NCI-H187 treated with DMSO at 0.1 percent for 48 hours (cell line): ENCODE measurements at places on chromosomes 2 and 18.

DNA sequence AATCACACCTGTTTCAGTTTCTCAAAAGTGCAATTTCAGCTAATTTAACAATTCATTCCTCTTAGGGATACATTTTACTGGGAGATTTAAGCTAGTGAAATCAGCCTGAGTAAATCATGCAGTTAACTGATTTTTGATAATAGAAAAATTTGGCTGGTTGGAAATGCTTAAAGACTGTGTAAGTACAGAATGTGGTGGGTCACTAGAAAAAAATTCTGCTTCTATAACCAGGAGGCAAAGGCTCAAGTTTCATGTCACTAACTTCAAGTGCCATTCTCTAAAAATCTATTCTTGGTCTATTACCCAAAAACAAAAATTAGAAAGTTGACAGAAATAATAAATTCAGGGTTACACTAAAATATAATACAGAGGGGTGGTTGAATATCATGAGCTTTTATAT is 271.3 kb downstream of the CCDC178 start:
- DNase-seq, result no peak

DNA sequence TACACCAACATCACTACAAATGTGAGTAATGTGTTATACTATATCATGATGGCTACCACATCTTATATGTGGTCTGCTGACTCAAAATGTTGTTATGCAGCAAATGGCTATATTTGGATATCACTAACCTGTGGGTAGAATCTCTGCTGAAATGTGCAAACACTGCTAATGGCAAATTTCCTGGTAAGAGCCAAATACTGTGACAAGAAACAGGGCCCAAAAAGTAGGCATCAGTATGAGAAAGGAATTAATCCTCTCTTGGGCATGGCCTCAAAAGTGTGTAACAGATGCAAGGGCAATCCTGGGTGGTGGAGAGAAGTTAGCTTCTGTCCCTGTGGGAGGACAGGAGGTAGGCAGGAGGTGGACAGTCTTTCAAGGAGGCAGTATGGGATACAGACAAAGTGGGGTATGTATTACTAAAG is 13.3 kb downstream of the ATF2 start:
- no peak for DNase-seq

- DNase-seq, result peak; percentile 87
Observed at GRCh38 chr2:231707927-231708772, at the start of gene PTMA. Gene PTMA, plus strand, starts transcription at chr2:231708525. Its CDS starts 182 bp downstream, at chr2:231708707.

DNA sequence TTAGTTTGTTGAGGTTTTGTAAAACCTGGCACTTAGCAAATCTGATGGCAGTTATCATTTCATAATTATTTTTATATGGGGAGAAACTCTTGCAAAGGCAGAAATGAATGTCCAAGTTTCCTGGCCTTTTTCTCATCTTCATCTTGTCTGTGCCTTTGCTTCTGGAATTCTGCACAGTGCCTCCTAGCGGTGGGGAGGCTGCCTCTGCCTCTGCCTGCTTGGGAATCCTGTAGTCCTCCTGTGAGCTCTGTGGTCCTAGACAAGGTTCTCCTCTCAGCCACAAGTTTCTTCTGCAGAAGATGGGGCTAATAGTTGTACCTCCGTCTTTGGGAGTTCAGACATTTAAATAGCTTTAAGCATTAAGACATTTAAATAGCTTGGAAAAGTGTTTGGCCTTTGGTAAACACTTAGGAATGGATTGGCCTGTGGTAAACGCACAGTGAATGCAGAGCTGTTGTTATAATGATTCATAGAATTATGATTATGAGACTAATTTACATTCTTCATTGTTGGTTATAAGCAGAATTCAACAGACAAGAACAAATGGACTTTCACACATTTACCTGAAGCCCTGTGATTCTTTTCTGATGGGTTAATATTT is 101.2 kb downstream of the ZNF236 start:
- no peak for DNase-seq

DNA sequence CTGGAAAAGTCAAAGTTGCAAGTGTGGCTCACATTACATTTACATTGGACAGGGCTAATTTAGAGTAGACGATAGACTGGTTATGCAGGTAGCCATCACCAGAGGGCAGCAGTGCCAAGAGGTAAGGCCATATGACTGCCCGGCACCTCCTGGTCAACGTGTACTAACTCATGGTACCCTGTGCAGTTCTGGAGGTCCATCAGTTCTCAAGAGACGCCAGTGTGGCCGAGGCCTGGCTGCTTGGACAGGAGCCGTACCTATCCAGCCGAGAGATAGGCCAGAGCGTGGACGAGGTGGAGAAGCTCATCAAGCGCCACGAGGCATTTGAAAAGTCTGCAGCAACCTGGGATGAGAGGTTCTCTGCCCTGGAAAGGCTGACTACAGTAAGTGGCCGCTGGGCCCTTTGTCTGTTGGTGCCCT is 65.8 kb upstream of the EML6 start:
- no peak for DNase-seq

GRCh38 chr2:166314022-166314759 is 61.6 kb downstream of the SCN9A start:
- no peak for DNase-seq

- DNase-seq, result no peak
Observed at GRCh38 chr2:143058851-143059250, 70.4 kb upstream of the ARHGAP15 start.

GRCh38 chr2:79271456-79271855 is 111.9 kb upstream of the REG3A start:
- DNase-seq, result no peak

- no peak for DNase-seq
Observed at GRCh38 chr18:55064760-55065159, 105.5 kb upstream of the CCDC68 start.

DNA sequence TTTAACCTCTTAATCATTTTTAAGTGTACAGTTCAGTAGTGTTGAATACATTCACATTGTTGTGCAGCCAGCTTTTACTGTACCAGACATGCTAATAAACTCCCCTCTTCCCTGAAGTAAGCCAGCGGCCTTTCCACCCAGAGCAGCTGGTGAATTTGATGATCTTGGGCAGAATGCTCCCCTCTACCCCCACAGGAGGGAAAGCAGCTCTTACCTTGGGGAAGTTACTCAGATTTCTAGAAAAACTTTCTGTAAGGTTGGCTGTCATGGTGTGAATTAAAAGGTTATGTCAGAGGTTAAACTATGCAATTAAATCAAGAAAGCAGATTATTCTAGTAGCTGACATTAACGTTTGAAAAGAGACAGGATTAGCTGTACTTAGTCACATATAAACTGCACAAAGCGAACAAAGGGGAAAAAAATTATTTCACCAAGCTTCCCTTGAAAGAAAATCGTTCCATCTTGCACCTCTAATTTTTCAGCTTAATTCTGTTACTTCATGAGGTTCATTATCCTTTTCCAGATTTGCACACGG is 398.5 kb upstream of the NRP2 start:
- DNase-seq, result no peak

DNA sequence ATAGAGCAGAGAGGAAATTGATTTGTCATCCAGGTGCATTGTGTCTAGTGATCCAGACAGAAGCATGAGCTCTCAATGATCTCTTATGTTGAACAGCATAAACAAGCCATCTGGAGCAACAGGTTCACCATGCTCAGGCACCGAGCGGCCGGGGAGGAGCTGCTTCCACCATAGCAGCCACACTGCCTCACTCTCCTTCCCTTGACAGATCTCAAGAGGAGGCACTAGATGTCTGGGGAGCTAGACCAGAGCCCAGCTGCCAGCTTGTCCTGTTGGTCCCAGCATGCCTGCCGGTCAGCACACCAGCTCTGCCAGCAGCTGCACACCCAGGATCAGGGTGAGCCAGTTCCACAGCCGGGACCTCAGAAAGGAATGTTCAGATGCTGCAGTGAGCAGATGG is 17.5 kb upstream of the LONRF2 start:
- DNase-seq, result no peak

GRCh38 chr2:232871835-232872736 is 2.0 kb downstream of the SNORC start:
- DNase-seq, result no peak

DNA sequence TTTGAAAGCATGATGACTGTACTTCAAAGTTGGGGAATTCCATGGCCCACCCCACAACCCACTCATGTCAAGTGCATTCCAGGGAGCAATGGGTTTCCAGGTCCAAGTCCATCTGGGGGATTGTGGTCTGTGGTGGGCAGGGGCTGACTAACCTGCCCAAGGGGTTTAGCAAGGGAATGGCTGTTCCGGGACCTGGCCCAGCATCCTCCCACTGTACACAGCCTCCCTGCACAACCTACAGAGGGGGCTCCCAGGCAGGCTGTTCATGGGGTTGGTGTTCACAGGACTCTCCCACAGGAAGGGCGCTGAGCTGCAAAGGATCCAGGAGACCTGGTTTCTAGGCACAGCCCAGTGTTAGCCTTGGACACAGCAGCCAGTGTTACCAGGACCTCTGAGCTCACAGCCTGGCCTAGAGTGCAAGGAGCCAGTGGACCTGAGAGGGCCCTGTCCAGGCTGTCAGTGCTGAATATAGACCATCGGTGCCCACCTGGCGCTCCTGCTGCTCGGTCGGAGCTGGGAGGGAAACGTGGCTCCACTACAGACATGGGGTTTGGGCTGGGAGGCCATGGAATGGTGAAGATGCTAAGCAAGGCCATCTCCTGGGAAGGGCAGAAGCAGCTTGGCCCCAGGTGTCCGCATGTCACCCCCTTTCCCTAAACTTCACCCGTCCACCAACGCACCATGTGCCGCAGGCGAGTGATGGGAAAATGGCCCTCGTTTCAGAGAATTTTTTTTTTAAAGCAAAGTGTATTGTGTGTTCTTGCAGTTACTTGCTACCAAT is 317.2 kb downstream of the GBX2 start:
- DNase-seq, result no peak

DNA sequence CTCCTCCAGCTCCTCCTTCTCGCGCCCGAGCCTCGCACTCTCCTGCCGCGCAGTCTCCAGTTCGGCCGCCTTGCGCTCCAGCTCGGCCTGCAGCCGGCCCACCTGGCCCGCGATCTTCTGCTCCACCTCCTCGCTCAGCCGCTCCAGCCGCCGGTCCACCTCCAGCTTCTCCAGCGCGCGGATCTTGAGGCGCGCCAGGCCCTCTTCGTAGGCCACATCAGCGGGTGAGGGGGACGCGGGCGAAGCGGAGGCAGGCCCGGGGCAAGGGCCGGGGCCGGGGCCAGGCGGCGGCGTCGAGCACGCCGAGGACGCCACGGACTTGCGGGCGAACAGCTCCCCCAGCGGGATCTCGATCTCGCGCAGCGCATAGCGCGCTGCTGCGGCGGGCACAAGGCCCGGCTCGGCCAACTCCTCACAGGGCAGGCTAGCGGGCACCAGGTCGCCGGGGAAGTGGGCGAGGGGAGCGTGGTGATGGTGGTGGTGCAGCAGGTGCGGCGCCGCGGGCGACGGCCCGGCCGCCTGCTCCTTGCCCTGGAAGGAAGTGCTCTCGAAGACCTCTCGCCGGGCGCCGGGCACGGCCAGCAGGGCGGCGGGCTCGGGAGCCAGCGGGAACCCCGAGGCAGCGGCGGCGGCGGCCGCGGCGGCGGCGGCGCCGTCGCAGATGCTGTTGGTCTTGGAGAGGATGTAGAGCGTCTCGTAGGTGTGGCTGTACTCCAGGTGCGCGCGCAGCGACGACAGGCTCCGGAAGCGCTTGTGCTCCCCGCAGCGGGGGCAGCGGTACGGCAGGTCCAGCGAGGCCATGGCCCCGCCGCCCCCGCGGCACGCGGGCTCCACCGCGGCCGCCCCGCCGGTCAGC is 15.2 kb downstream of the FBXO41 start:
- peak; percentile 16 for DNase-seq

- no peak for DNase-seq
Observed at GRCh38 chr18:23662309-23663263, at the start of gene ANKRD29. Gene ANKRD29, minus strand, starts transcription at chr18:23662911. Its CDS starts 181 bp downstream, at chr18:23662730.

DNA sequence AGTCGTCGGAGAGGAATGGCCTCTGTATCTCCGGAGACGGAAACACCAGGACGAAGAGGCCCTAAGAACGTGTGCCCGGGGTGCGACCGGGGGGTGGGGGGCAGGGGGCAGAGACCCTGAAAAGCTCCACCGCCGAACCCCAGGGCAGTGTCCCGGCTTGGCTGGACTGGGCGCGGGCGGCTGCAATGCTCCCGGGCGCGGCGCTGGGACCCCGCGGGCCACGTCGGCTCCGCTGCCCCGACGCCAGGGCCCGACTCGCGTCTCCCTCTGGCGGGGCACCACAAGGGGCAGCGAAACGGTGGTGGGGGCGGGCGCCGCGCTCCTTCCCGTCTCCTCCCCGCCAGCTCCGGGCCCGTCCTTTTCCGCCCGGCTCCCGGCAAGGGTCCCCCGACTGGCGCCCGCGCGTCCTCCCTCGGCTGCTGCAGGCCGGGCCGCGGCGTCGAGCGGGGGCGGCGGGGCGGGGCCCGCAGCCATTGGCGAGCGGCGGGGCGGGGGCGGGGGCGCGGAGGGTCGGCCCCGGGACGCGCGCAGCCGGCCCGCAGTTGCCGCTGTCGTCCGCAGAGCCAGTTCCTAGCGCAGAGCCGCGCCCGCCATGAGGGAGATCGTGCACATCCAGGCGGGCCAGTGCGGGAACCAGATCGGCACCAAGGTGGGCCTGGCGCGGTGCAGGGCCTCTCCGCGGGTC is at the start of gene TUBB6:
TUBB6 (plus strand) TSS at position 541 of the 685 bp plus-strand sequence; CDS start at position 593, 52 bp downstream.
- no peak for DNase-seq

GRCh38 chr18:48222118-48222517 is 187.1 kb downstream of the ZBTB7C start:
- DNase-seq, result peak; percentile 72

DNA sequence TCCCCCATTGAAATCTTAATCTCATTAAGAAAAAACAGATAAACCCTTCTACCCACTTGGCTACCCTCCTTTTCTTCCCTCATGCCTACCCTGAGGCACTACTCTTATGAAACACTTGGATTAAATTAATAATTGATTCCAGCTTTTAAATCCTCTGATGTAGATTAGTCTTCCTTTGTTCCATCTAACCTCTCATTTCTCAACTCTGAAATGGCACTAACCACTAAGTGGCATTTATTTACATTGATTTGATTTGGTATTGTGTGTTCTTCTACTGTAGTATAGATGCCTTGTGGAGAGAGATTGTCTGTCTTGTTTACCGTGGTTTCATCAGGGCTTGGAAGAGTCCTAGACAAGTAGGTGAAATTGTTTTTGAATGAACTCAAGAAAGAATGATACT is 26.7 kb downstream of the ITGA4 start:
- peak; percentile 93 for DNase-seq

DNA sequence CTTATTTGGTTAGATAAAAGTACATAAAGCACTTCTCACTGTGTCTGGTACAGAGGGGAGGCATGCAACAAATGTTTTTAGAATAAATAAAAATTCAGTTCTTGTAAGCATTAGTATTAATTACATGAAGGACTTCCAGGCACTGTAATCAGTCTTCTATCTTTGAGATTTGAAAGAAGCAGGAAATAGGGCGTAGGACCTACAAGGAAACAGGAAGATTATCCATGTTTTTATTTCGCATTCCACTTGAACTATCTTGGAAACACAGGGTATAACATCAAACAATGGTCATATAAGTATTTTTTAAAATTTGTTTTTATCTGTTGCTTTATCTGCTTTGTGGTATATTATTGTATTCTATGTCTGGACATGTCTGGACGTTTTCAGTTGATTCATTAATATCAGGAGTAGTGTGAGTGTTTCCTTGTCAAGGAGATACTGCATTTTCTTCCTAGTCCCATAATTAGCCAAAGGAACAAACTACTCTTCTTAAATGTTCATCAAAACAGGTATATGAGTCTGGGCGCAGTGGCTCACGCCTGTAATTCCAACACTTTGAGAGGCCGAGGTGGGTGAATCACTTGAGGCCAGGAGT is 32.5 kb downstream of the BMPR2 start:
- DNase-seq, result no peak
